ENCODE measurements at places on chromosomes 6 and 20.

- DNase-seq = no peak
These were observed 47.5 kb downstream of the KCNQ5 start for GRCh38 chr6:72669324-72669723.

- DNase-seq = no peak
These were observed 98.3 kb downstream of the RAMACL start for GRCh38 chr6:166488076-166488685.

DNA sequence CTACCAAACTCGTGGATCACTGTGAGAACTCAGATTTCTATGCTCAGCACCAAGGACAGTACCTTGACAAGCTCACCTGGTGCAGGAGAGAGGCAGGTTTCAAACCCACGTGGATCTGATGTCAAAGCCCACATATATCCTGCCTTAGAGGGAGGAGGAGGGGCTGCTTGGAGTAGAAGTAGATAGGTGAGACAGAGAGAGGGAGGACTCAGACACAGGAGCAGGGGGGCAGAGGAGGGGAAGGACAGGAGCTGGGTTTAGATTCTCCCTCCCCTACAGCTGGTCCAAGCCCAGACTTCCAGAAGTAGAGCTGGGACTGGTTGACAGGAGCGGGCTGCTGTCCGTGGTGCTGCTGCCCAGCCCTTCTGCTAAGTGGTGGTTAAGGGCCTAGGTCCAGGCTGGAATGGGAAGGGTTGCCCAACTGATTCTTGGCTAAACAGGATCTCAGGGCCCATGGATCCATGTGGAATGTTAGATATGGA lies 77.5 kb downstream of the CDH22 start:
- no peak for DNase-seq

- no peak for DNase-seq
These were observed 54.0 kb upstream of the REV3L start for GRCh38 chr6:111536910-111537527.

- no peak for DNase-seq
These were observed 25.8 kb upstream of the TPBG start for GRCh38 chr6:82337688-82338257.

DNA sequence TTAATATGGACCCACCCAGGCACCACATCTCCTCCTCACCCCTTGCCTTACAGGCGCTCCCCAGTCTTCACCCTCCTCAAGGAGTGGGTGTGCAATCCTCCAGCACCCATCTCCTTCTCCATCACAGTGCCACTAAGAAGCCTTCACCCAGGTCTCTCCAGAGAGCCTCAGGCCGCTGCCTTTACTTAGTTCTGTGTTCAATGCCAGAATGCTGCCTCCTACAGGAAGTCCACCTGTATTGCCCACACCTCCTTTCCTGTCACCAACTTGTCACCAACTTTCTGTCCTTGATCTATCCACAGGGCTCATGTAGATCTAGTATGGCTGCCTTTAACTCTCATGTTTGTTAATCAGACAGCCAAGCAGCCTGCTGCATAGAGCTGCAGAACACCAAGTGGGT lies 586 bp upstream of the LST1 start:
- DNase-seq = peak; percentile 8

DNA sequence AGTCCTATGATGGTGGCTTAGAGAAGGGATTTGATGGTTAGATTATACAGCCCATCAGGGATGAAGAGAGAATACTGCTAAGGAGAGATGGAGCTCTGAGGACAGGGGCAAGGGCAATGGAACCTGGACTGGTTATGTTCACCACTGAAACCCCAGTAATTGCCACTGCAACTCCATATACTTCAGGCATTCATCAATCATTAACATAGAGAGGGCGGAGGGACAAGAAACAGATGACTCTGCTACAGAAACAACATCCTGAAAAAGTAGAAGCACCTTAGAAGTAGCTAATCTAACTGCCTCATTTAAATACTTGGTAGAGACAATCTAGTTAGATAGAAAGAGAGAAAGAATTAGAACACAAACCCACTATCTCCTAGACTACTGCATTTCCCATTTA lies 89.8 kb downstream of the MDN1 start:
- DNase-seq = no peak

DNA sequence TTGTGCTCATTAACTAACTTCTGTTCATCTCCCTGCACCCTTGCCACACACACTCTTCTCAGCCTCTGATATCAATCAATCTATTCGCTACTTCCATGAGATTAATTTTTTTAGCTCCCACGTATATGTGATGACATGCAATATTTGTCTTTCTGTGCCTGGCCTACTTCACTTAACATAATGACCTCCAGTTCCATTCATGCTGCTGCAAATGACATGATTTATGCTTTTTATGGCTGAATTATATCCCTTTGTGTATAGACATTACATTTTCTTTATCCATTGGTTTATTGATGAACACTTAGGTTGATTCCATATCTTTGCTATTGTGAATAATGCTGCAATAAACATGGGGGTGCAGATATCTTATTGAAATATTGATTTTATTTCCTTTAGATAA lies 50.8 kb upstream of the SPTLC3 start:
- no peak for DNase-seq

GRCh38 chr6:118641042-118641441 lies 10.3 kb downstream of the CEP85L start:
- DNase-seq = no peak

DNA sequence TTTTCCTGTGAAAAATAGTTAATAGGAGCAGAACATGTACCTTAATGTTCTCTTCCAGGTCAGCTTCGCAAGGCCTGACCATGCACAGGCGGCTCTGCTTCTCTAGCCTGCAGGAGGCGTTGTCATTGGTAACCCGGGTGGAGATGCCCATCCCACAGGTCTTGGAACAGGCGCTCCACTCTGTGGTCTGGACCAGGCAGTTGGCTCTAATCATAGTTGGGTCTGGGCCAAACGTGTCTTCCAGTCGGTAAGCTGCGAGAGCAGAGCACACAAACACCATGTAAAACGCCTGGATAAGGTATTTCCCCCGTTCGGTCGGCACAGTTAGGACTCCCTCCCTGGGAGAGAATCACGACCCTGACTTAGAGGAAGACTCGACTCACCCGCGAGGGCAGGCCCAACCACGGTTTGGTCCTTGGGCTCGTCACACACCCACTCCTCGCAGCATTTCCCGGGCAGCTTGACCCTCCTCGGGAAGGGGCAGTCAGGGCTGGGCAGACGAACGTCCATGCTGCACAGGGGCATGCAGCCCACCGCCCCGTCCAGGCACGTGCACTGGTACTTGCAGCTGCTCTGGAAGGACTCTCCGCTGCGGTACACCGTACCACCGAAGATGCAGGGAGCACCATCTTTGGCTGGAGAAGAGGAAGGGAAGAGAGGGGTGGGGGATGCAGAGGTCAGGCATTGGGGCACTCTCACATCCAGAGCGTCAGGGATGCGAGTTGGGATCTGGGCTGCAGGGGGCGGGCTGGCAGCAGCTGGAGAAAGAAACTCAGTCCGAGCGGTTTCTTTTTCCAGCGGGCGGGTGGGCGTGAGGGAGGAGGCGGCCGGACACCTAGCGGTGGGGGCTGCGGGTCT lies 1.0 kb downstream of the CCN2 start:
- peak; percentile 82 for DNase-seq

DNA sequence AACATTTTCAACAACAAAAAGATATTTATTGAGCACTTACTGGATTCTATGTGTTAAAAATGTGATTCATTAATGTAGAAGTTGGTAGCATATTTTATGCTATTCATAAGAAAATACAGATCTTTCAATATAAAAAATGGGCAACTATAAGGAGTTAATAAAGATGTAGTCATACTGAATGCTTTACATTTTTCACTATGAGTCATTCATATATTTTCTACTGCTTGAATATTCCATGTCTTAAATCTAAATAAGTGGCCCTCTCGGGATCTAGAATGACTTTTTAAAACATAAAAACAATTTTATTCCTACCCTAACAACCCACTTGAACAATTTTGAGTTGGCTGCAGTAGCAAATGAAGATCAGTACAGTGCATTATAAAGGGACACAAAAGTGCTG lies 362.1 kb downstream of the PHF3 start:
- no peak for DNase-seq

- no peak for DNase-seq
These were observed 25.8 kb downstream of the ADGRF5 start for GRCh38 chr6:46895930-46896329.

DNA sequence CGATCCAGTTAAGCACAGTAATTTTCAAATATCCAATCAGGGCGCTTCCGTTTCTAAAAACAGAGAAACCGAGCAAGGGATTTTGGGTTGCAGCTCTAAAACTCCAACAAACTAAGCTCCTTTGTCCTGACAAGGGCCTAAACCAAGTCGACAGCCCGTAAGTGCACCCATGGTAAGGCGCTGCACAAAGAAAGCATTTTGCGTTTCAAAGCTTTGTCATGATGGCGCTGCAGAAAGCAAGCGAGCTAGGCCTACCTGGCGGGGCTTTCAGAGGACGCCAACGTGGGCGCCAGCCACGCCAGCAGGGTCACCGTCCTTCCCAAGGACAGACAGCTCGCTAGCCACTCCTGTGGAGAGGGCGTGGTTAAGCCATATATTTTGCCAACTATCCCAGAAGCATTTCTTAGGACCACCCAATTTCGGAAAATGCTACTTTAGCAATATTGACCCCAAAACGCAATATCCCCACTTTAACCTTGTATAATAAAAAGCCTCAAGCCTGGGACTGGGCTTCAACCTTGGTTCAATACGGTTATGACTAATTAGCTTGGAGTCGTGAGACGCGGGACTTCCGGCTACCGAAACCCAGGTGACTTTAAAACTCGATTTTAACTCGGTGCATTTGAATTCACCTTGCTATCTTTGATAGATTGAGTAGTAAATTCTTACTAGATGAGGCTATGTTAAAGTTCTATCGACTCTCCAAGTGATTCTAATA lies 53.8 kb downstream of the TRIM38 start:
- DNase-seq = no peak

GRCh38 chr6:73710948-73711347 lies 14.9 kb downstream of the CD109 start:
- DNase-seq = no peak

DNA sequence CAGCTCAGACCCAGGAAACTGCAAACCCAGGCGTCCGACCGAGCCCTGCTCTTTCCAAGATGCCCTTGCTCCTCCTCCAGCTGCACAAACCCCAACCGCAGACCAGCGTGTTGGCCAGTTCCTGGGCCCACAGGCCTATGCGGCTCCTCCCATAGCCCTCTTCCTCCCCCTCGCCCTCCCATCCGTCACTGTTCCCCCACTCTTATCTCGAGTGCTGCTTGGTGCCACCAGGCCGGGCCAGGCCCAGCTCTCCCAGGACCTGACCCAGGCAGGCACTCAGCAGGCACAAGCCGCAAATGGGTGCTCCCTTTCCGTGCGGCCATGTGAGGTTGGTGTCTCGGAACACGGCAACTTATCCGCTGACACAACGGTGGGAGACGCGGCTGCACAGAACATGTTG lies 28.6 kb downstream of the ADRM1 start:
- DNase-seq = no peak

GRCh38 chr6:160692369-160692959 lies 9.6 kb upstream of the PLG start:
- no peak for DNase-seq

Data from RCC 7860 (cell line).